Chondrocyte (in vitro differentiated cells): ENCODE measurements at places on chromosomes 4 and X. TPM values are rescaled to one million over a fixed set of nuclear protein-coding genes. Genes with fewer than 3 reads are reported as not detected.

Gene MAP3K15
- 0.18 to 0.22 TPM in 2 of 3 replicates, not detected in the other for total RNA-seq

Gene KLB
- not detected in 3 replicates for total RNA-seq

Gene TCP11X2
- total RNA-seq, result not detected in 3 replicates

Gene CYSLTR1
- not detected in 3 replicates for total RNA-seq

Gene HSD17B13
- not detected in 3 replicates for total RNA-seq

Gene NWD2
- total RNA-seq, result not detected in 3 replicates
